ENCODE measurements at places on chromosomes 7 and 10.
A peak's percentile ranks its signal among the peaks of the same experiment; 100 is the strongest.

GRCh38 chr7:131110297-131111080, 217.2 kb upstream of the MKLN1 start:
- no peak for DNase-seq

- no peak for DNase-seq
Measured at GRCh38 chr7:51732116-51732515, 415.5 kb upstream of the COBL start.

GRCh38 chr10:1571587-1572237, 165.6 kb downstream of the ADARB2 start:
- DNase-seq: no peak

- DNase-seq: no peak
Measured at GRCh38 chr7:159096736-159097581, 47.7 kb downstream of the VIPR2 start.

- no peak for DNase-seq
Measured at GRCh38 chr7:33643530-33643929, 261.8 kb upstream of the BMPER start.

GRCh38 chr7:124162667-124163066, 129.8 kb upstream of the TMEM229A start:
- no peak for DNase-seq

- no peak for DNase-seq
Measured at GRCh38 chr7:128053023-128053422, 21.8 kb upstream of the LRRC4 start.

DNA sequence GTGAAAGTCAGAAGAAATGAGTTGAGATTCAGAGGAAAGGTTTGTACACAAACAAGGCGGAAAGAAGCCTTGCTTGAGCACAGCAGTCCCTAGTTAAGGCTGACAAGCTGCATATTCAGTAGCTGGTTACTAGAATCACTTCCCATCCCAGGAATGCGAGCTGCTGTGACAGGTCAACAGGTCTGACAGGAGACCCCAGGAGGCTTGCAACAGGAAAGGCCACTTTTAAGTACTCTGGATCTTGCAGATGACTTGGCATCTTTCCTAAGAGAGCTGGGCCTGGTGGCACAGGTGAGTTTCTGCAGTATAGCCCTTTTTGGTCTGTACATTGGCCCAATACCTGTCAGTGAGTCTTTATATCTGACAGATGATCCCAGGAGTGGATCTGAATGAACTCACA, 35.7 kb upstream of the UNC5B start:
- no peak for DNase-seq

DNA sequence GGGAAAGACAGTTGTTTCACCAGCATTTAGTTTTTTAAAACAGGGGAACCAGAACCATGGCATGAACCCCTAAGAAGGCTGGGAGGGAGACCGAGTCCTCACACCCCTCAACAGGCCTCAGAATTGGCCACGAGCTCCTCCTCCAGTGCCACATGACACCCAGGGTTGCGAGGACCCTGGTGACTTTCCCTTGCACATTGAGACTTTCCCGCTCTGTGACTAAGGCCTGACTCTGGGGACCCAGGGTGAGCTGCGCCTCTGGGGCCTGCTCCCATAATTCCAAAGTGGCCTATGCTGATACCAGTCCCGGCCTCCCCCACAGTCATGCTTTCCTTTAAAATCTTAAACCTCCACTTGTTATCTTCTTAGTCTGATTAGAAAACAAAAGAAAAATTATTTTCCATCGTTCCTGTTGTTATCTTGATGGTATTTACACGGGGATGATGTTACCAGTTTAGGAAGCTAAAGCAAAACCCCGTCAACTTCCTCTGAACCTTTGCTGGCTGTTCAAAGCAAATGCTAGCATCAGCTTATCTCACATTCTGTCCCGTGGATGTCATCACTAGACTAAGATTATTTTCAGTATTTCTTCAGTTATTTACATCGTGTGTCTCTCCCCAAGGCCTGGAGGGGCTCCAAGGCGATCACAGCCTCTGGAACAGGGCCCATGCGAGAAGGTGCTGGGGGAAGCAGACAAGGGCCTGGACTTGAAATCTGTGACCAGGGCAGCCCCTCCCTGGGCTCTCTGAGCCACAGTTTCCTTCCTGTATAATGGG, 42.1 kb downstream of the FAM53B start:
- DNase-seq: no peak

DNA sequence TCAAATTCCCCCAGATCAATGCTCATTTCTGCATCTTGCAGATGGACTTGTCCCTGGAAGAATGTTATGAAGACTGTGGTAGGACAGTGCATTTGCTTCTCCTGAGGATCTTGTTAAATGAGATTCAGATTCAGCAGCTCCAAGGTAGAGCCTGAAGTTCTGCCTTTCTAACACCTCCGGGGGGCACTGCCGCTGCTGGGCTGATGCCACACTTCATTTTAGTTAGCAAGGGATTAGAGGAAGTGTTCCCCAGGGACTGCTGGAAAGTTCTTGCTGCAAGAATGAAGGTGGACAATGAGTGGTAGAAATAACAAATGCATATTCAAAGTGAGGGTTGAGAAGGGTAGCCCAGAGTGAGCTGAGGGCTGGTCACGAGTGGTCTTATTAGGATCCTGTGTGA, 434.3 kb upstream of the AKR1E2 start:
- no peak for DNase-seq

DNA sequence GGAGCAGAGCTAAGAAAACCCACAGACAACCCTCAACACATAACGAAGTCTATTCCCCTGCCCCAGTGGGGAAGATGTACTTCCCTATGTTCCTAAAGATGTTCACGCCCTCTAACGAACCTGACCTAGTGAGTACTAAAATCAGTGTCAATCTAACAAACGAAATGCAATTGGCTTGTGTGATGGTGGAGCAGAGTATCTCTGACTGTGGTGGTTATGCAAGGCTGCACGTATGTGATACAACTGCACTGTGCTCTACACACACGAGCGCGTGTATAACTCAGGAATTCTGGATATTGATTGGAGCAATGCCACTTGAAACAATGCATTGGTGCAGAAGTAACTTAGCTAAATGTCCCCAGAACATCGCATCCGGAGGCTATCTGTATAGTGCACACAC, 1.3 kb downstream of the ANKRD16 start:
- no peak for DNase-seq

DNA sequence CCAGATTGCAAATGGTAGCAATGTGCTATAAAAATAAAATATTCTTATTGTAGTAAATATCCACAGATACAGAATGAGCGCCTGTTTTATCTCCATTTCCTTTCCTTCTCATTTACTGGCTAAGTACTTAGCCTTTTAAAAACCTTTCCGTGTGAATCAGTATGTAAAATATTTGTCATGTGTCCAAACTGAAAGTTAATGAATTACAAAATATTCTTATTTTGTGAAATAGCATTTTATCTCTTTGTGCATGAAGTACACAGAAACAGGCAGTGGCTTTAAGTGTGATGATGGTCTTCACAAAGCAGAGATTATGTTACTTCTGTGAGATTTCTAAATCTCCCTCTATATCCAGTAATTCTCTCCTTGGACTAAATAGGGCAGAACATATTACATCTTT, 56.7 kb upstream of the KIAA1217 start:
- DNase-seq: no peak

- DNase-seq: no peak
Measured at GRCh38 chr7:36855330-36855729, 131.0 kb upstream of the AOAH start.

GRCh38 chr7:29970158-29970557, 19.4 kb downstream of the SCRN1 start:
- no peak for DNase-seq

DNA sequence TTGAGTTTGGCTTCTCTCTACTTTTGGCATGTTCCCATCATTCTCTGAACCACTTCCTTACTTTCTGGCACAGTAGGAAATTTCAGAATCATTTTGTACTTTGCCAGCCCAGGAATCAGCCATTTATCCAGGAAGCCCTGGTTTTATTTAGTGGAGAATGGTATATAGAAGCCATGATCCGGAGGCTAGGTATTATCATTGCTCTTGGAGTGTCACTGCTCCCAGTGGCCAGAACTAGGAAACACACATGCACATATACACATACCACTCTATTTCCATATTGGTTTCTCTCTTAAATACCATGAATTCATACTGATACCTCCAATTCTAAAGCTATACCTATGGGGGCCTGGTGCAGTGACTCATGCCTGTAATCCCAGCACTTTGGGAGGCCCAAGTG, 36.3 kb downstream of the SUFU start:
- no peak for DNase-seq

DNA sequence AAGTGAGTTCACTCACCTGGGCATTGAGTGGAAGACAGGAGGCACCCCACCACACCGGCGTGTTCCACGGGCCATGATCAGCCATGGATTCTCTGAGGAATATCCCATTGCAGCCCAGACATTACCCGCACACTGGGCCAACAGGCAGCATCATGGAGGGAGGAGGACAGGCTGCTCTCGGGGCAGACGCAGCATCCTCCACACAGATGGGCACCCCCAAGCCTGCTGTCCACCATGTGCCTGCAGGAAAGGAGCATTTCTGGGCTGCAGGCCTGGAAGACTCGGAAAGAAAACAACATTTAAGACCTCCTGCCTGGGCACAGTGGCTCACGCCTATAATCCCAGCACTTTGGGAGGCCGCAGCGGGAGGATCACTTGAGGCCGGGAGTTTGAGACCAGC, 71.0 kb upstream of the SH2B2 start:
- DNase-seq: no peak

GRCh38 chr10:116891208-116891607, 41.9 kb downstream of the ENO4 start:
- no peak for DNase-seq

GRCh38 chr7:98168904-98169621, 42.2 kb upstream of the BHLHA15 start:
- DNase-seq: no peak

GRCh38 chr7:121328508-121329190, at the start of gene WNT16:
TSS of gene WNT16 (plus strand) at chr7:121329000. CDS start at chr7:121329293, 293 bp downstream.
- no peak for DNase-seq

DNA sequence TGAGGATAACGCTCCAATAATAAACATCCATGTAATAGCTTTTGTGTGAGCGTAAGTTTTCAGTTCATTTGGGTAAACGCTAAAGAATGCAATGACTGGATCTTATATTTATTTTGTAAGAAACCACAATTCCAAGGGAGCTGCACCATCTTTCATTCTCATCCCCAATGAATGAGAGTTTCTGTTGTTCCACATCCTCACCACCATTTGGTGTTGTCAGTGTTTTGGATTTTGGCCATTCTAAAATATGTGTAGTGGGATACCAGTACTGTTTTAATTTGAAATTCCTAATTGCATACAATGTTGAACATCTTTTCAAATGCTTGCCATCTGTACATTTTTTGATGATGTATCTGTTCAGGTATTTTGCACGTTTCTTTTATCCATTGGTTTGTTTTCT, 50.9 kb upstream of the SEMA3D start:
- no peak for DNase-seq

DNA sequence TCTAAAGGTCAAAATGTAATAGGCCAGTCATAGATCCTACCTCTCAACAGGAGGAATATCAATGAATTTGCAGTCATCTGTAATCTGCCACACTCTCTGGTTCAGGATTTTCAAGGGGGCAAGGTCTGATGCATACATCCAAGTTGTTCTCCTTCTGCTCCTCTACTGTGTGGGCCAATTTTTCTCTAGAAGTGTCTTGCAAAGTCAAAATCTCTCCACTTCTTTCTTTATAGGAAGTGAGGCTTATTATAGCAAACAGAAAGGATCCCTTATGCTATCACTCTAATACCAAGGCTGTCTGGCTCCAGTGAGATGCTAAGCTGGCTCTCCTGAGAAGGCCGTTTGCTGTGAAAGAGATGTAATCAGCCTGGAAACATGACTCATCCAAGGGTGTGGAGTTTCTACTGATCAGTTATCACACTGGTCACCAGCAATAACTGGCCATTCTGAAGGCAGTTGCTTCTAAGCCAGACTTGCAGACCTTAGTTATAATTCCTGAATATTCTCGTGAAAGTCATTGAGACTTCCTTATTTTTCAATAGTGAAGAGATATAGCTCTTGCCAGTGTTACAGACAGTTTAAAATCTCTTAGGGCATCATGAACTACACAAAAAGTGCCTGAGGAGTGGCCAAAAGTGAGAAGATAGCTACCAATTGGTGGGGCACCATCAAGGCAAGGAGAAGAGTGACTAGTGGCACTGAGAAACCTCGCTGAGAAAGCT, 43.2 kb upstream of the LRGUK start:
- DNase-seq: no peak

- no peak for DNase-seq
Measured at GRCh38 chr7:118079369-118079768, 104.6 kb upstream of the LSM8 start.

GRCh38 chr7:99504281-99504602, 220 bp upstream of the ZKSCAN5 start:
- no peak for DNase-seq

GRCh38 chr10:11015446-11015934, 2.2 kb upstream of the CELF2 start:
- DNase-seq: no peak

DNA sequence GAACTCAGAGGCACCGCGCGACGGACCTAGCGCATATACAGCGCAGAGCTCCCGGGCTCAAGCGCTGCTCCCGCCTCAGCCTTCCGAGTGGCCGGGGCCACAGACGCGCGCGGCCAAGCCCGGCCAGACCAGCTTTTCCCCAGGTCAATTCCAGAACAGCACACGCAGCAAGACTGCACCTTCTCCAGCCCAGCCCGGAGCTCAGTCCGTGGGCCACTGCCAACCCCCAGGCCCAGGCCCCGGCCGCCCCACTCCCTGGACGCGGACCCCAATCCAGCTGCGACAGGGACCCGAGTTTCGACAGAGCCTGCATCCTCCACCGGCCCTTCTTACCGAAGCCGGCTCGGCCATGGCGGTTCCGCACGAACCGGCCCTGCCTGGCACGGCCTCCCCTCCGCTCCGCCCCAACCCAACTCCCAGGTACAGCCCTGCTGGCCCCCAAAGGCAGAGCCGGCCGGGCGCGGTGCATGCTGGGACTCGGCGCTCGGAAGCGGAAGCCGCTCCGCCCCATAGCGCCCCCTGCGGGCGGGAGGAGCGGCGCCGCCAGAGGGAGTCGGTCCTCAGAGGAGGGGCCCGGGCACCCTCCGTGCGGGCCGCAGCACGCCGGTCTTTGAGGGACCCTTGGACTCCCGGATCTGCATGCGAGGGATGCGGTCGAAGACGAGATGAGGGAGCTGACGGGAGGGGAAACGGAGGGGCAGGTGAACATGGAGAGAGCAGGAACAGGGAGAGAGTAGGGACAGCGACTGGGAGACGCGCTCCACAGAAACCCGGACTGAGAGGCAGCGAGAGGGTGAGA, at the start of gene ZNF425:
TSS of gene ZNF425 (minus strand) at position 462 of the 799 bp plus-strand sequence. CDS start at position 351, 111 bp downstream.
- peak; percentile 85 for DNase-seq

- DNase-seq: no peak
Measured at GRCh38 chr10:53990799-53991238, 810.2 kb downstream of the PCDH15 start.

GRCh38 chr10:103763374-103764202, 91.8 kb downstream of the SH3PXD2A start:
- no peak for DNase-seq

DNA sequence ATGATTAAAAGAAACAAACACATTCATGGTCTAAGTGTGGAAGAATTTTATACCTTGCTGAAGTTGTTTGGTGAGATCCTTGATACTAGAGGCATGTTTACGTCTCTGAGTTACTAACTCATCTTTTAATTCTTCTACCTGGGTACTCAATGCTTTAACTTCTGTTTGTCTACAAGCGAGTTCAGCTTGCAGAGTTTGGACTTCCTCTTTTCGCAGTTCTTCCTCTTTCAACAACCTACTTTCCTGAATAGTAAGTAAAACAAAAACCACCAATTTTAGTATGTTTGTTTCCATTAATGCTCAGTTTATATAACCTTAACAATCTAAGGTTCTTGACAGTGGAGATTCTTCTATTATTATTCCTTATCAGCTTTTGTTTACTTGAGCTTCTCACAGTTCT, 42.9 kb downstream of the CCDC186 start:
- DNase-seq: no peak

- no peak for DNase-seq
Measured at GRCh38 chr10:42865716-42866114, 83.1 kb downstream of the BMS1 start.
